Adipocyte (in vitro differentiated cells): ENCODE measurements at places on chromosomes 11 and 22.

DNA sequence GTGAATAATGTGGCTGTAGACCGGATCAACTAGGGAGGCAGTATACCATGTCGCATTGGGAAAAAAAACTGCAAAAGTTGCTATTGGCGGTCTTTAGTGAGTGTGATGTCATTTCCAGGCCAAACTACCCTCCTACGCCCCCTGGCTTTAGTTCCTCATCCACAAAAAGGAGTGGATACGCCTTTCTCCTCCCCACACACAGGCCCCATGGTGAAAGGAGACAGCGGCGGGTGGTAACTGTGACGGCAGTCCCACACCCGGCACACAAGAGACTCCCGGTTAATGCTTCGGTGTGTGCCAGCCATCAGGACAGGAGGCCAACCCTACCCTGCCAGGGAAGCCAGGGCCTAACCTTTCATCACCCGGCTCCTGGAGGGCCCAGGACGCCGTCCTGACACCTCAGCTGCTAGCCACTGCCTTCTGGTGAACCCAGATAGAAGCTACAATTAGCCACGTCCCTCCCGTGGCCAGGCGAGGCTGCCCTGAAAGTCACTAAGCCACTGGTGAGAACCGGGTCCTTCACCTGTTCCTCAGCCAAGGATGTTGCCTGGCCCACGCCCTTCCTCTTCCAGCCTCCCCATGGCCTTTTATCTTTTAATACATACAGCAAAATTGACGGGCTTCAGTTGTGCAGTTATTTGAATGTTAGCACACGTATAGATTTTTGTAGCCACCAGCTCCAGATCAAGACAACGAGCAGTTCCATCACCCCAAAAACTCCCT is 10.8 kb downstream of the TP53I11 start:
- DNase-seq = no peak

- DNase-seq = peak; percentile 22
Observed at GRCh38 chr11:3080104-3080503, 22.9 kb upstream of the CARS1 start.

- peak; percentile 59 for DNase-seq
Observed at GRCh38 chr11:94732617-94733281, 35.4 kb upstream of the AMOTL1 start.

GRCh38 chr11:115345361-115345760 is 158.9 kb downstream of the CADM1 start:
- no peak for DNase-seq
